ENCODE measurements at places on chromosomes 4 and X. TPM values are rescaled to one million over a fixed set of nuclear protein-coding genes. Genes with fewer than 3 reads are reported as not detected.
A peak's percentile ranks its signal among the peaks of the same experiment; 100 is the strongest.

GRCh38 chrX:96455078-96455477 is 229.6 kb upstream of the DIAPH2 start:
- DNase-seq = no peak

Gene PLAC8
- total RNA-seq = 418 TPM

DNA sequence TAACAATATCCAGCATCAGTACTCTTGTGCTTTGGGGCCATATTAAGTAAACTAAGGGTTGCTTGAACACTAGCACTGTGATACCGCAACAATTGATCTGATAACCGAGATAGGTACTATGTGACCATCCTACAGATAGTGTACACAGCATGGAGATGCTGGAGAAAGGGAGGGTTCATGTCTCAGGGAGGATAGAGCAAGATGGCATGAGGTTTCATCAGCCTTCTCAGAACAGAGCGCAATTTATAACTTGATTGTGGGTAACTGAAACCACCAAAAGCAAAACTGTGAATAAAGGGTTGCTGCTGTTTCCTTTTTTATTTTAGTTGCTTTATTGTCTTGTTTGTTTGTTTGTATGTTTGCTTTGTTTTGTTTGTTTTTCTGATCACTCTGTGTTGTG is 1449.7 kb downstream of the PCDH7 start:
- DNase-seq = no peak

Gene PWWP3B
- total RNA-seq = not detected

GRCh38 chr4:4568806-4569427 is 27.1 kb upstream of the STX18 start:
- DNase-seq = no peak

Gene SMIM10L2A
- total RNA-seq = 0.56 TPM

GRCh38 chr4:123581802-123582201 is 185.2 kb downstream of the SPRY1 start:
- no peak for DNase-seq

Gene TEX13D
- not detected for total RNA-seq

Gene RASGEF1B
- 2.7 TPM for total RNA-seq

DNA sequence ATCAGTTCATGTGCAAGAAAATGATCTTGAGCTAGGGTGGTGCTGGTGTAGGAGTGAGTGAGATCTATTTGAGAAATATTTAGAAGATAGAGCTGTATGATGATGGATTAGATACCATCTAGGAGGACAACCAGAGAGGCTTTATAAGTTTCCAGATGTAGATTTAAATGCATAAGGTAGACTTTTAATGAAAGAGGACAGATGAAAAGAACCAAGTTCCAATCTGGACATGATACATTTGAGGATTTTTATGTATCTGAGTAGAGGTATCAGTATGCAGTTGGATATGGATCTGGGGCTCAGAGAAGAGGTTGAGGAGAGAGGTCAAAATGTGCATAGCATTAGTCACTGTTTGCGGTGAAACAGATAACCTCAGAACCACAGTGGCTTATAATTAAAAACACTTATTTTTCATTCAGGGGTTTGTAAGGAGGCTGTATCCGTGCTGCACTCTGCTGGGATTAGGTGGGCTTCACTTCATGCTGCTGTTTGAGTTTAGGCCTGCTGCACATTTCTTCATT is 348.7 kb downstream of the BMPR1B start:
- no peak for DNase-seq

Gene EPGN
- 0.67 TPM for total RNA-seq

Gene SPACA5
- 0.32 TPM for total RNA-seq

DNA sequence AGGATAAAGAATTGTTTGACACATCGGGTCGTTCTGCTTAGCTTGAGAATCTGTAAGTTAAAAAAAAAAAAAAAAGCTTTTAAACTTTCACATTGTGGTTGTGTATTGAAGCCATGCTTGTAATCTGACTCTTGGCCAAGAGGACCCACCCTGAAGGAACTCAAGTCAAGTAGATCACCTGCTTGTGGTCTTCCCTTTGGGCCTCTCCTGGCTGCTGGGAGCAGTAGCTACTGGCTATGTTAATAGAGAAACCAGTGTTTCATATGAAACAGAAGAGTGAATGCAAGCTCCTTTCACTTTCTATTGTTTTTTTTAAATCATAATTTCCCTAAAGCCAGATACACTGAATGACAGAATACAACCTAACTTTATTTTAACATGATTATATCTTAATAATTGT is 402.4 kb upstream of the NDST4 start:
- no peak for DNase-seq

DNA sequence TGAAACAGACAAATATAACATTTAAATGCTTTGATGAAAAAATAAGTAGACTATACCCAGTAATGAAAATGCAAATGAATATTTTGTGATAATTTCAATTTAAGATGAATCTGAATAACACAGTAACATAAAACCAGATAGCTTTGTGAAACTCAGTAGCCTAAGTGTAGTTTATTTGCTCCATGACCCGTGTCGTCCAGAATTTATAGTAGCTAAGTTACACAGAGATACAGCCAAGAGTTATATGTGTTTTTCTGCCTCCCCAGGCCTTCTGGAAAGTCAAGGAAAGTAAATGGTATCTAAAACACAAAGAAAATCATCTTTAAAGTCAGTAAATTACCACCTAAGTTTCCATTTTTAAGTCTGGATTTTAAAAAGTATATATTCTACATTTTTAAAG is 26.7 kb downstream of the HPGD start:
- DNase-seq = no peak

Gene FATE1
- not detected for total RNA-seq

DNA sequence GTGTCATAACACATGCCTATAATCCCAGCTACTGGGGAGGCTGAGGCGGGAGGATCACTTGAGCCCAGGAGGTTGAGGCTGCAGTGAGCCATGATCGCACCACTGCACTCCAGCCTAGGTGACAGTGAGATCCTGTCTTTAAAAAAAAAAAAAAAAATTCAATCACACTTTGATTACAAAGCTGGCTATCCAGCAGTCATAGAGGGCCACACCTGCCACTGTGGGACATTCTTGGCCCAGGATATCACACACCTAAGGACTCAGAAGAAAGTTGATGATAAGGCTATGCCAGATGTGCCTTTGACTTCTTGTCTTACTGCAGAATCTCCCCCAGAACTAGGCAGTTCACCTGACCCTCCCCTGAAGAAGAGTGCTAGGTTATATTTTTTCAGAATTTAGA is 122.5 kb upstream of the GALNT7 start:
- no peak for DNase-seq

Gene MSX1
- total RNA-seq = not detected

DNA sequence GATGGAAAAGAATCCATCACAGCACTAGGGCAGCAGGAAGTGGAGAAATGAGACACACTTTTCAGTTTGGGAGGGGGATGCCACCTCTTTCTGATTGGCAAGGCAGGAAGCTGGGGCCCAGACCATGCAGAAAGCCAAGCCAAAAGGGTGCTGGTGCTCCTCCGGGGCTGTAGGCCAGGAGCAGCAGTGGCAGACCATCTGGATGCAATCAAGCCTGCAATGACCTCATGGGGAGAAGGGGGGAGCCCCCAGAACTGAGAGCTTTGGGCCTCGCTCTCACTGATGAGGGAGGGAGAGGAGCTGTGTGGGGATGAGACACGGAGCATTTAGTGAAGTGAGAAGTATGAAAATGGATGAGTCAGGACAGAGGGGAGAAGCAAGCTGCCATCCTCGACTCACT is 141.3 kb upstream of the NALF2 start:
- no peak for DNase-seq

GRCh38 chr4:84796394-84796793 is 170.1 kb downstream of the WDFY3 start:
- DNase-seq = no peak

Gene SLC25A43
- total RNA-seq = 3.3 TPM

DNA sequence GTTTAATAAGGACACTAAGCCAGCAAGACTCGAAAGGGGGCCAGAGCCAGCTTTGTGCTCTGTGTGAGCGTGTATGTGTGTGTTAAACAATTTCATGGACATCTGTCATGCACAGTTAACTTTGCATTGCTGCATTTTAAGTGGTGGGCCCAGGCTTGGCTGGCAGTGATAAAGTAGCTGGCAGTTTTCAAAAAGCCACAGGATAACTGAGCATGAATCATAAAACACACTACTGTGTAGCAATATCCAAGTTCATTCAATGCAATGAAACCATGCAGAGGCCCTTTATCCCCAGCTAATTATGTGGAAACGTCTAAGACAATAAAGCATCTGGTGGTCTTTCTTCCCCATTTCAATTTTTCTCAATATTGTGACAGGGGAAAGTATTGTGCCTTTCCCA is 132.9 kb downstream of the NKX6-1 start:
- no peak for DNase-seq

GRCh38 chr4:17055788-17056187 is 157.3 kb upstream of the LDB2 start:
- DNase-seq = no peak

DNA sequence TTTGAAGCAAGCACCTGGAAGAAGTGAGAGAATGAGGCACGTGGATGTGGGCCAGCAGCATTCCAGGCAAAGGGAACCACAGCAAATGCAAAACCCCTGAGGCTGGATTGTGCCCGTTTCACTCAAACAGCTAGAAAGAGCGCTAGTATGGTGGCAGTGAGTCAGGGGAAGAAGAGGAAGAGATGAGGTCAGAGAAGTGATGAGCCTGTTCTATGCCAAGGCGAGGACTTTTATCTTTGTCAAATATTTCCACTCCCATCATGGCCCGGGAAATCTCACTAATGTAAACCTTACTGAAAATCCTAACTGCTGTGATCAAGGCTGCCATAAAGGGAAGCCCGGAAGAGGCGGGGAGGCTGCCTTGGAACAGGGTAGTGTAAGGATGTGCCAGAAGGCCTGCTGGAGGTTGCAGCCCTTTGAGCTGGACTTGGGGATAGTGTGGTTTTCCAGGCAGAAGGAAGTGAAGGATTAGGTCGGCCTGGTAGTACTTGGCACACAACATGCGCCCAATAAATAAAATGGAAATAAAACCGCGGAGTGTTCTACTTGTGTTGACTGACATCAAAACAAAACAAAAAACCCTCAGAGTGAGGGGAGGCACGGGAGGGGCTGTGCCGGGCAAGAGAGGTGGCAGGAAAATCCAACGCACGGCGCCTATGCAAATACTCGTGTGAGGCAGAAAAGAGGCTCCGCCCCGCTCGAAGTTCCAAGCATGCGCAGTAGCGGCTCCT is 1.2 kb upstream of the CDK16 start:
- DNase-seq = peak; percentile 7

DNA sequence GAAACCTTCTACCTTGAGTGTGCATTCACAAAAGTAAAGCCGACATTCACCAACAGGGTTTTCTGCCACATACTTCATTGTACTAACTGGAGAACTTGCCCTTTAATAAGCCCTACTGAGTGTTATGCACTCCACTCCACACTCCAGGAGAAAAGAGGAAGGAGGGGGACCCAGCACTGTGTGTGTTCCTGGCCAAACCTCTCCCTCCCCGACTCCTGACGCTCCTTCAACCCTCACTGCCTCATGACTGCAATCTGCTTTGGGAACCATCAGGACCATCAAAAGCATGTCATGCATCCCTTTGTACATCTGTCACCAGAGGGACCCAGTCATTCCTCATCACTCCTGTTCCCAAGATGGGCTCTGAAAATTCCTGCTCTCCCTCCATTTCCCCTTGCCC is 143.7 kb downstream of the RASL11B start:
- DNase-seq = no peak

- no peak for DNase-seq
Observed at GRCh38 chr4:87716371-87717265, 66.5 kb downstream of the DMP1 start.

GRCh38 chr4:122117743-122118142 is 34.4 kb upstream of the BLTP1 start:
- DNase-seq = peak; percentile 32

DNA sequence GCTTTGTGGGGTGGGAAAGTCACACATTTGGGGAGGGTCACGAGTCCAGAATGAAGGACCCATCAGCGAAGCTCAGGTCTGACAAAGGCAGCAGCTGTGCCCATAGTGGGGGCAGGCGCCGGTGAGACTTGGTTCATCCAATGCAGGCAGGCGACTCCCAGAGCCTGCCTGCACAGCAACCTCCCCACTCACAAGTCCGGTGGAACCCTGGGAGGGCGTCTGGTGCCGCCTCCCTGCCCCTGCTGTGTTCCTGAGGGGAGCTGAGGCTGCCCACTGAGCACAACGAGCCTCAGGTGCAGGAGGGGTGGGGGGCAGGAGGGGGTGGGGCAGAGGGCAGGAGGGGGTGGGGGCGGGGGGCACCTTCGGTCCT is 13.7 kb downstream of the LRPAP1 start:
- DNase-seq = no peak

Gene CSAG1
- total RNA-seq = not detected

GRCh38 chr4:163959932-163960331 is 465.4 kb downstream of the TMA16 start:
- DNase-seq = no peak

- no peak for DNase-seq
Observed at GRCh38 chr4:41358647-41359421, 102.1 kb downstream of the UCHL1 start.

Gene FGF2
- 0.02 TPM for total RNA-seq

Gene ADGRL3
- not detected for total RNA-seq

Gene POLA1
- total RNA-seq = 37.0 TPM

Gene UPF3B
- 12.3 TPM for total RNA-seq

Gene PAGE2
- not detected for total RNA-seq

Gene CSAG3
- total RNA-seq = 0.62 TPM

Gene GPR82
- not detected for total RNA-seq

- DNase-seq = peak; percentile 71
Observed at GRCh38 chr4:139176302-139177048, 543 bp downstream of the ELF2 start.

DNA sequence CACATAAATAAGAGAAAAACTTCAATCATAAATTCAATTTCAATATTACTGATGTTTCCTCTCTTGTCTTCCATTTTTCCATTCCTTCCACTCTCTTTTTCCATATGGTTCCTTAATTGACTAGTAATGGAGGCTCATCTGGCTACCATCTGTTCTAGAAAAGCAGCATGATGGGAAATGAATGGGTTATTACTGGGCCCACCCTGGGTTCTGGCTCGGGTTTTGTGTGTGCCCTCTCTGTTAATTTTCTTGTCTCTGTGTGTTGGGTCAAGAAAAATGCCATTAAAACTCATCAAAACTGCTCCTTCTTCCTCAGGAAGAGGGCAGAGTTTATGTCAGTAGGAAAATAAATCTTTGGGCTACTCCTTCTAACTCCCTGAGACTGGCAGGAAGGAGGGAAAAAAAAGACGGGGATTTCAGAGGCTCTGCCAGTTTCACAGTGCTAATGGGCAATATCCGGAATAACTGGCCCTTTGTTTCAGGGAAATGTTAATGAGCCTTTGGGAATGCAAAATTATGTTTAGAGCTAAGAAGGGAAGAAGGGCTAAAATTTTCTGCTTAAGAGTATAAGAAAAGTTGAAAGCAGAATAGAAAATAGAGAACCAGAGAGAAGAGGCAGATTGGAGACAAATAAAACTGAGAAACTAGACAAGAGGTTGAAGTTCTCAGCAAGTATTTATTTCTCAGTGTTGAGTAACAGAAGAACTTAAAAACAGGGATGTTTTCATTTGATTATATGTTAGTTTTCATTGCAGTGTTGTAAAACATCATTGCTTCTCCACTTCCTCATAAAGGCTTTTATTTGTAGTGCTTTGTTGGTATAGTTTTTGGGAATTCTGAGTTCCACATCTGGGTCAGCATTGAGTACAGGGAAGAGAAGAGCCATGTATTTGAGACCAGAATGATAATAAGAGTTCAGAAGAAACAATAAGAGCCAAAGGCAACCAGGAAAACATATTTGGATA is 19.7 kb downstream of the GABRB1 start:
- no peak for DNase-seq

Gene GPR173
- not detected for total RNA-seq

Gene RS1
- not detected for total RNA-seq

All from activated CD4-positive, alpha-beta T cell treated with anti-CD3 and anti-CD28 coated beads, Interleukin-2, amount 10 ng/mL, durations not matched to agents 7 days and 5 days (primary cell).